Cortex of kidney (tissue), 1 donor: ENCODE measurements at places on chromosomes 2 and 18.

DNA sequence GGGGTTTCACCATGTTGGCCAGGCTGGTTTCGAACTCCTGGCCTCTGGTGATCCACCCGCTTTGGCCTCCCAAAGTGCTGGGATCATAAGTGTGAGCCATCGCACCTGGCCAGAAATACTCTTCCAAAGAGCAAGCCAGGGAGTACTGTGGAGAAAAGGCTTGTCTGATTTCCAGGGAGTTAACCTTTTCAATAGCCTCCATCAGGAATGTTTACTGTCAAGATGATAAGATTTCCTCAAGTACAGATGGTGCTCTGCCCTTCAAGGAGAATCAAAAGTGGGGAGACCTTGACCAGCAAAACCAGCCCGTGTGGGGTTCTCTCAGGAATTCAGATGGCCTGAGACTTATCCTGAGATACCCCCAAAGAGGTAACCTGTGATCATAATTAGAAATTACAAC, 237.2 kb downstream of the PRKCE start:
- no peak for DNase-seq

DNA sequence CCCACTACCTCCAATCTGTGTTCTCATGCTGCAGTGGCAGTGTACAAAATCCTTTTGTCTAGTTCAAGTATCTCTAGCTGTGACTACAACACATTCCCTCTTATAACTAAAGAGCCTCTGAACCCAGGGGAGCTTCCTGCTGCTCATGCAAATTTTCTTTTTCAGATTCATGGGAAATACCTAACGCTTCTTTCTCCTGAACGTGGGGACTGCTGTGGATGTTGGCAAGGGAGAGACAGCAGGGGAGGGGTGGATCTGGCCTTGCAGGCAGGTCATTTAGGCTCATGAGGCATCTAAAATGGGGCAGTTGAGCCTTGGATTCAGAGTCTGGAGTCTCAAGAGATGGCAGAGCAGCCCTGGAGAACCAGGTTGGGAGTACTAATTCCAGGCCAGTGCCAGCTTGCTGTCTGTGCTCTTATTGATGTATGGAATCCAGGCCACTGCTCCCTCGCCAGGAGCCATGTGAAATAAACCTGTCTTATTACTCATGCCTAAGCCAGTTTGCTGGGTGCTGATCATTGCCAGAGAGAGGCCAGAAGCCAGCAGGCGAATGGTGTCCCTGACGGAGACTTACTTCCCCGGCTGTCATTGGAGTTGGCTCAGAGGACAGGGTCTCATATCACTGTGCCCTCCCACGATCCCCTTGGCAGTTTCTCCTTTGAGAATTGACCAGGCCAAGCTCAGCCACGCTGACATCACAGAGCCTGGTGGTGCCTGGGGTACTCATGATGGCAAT, 29.2 kb upstream of the TNP1 start:
- DNase-seq = no peak

GRCh38 chr2:214630402-214631045, 179.0 kb downstream of the BARD1 start:
- DNase-seq = no peak

GRCh38 chr2:213246497-213247281, 37.6 kb upstream of the SPAG16 start:
- no peak for DNase-seq

DNA sequence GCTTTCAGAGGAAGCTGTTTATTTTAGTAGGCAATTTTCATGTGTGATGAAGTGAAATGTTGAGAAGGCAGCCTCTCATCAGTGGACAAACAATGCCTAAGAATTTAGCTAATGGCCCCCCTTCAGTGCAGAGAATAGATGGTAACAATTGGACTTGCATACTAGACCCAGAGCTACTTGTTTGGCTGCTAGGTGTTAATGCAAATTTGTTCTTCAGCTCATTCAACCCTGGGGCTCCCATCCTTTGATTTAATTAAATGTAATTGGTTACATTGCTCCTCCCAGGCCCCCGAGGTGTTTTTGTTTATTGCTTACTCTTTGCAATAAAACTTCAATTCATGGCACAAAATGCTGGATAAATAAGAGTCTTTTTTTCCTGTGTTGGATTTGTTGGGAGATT, 68.6 kb downstream of the CAMKMT start:
- no peak for DNase-seq

- no peak for DNase-seq
Observed at GRCh38 chr2:105121434-105121833, 83.6 kb downstream of the MRPS9 start.

- no peak for DNase-seq
Observed at GRCh38 chr2:38233231-38233983, 143.7 kb downstream of the ATL2 start.

DNA sequence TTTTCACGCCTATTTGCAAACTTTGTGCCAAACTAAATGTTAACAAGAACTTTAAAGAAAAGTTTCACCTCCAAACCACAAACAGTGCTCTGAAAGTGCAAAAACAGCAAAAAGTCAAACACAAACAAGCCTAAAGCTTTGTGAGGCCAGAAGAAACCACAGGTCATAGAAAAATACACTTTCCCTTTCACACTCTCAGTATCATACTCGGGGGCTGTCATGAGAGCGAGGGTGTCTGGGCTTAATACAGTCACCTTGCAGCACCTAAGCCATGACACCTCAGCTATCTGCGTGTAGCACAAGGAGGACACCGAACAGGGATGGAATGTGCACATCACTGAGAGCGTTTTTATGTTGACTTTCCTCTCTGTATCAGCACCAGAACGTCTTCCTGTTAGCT, 26.6 kb upstream of the SEH1L start:
- no peak for DNase-seq

DNA sequence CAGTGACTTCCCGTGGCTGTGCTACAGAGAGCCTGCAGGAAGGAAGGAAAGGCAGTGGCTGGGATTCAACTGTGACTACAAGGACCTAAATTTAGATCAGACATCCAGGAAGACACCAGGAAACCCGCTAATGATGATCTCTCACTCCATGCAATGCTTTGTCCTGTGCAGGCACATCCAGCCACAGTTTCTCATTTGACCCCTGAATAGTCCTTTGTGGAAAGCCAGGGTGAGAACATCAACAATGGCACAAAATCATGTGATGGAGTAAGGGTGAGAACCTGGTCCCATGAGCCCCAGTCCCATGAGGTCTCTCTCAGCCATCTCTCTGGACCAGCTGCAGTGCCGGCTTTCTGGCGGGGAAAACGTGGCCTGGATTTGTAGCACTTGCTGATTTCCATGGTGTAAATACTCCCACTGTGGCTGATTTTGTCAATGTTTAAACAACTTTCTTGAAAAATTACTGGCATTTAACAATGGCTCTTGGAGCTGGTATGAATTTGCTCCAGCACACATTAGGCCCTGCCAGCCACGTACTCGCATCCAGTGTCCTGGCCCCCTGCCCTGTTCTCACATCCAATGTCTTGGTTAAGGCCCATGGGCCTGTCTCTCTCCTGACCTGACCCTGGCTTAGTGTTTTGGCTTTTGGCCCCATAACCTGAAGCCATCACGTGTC, 159.0 kb upstream of the HAAO start:
- DNase-seq = no peak

DNA sequence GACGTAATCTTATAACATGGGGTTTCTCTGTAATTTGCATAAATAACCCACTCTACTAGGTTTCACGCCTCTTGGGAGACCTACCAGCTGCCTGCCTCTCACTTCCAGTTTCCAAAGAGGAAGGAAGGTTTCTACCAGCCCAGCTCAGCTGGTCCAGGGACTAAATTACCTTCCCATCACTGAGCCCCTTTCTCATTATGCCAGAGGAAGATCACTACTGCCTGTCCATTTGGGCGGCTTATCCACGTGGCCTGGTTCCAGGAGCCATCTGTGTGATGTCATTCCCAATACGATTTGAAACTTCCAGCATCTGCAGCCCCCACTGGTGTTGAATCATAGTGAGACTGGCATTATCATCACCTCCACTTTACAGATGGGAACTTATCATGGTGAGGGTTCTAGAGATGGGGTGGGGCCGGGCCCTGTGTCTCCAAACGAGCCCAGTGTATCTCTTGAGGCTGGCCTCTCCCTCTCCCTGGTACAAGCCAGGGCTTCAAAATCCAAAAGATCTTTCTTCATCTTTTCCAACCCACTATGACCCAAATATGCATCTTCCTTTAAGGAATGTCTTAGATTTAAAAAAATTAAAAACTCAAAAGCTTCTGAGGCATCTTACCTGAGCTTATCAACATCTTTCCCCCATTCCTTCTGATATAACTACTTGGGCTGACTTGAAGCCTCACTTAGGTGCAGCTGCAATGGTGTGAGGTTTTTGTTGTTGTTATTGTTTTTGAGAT, 140.8 kb downstream of the DDX1 start:
- DNase-seq = no peak
